Spleen (tissue), 13 donors: ENCODE measurements at places on chromosomes 13 and 19. TPM values are rescaled to one million over a fixed set of nuclear protein-coding genes. Genes with fewer than 3 reads are reported as not detected.

- H3K36me3 ChIP-seq: peaks cover 60% of the 10 kb centered on the region
- no peaks in the 10 kb centered on the region for H3K27me3 ChIP-seq
- H3K4me1 ChIP-seq: peaks cover 30% of the 10 kb centered on the region
- DNase-seq: no peak
Measured at GRCh38 chr19:55391702-55392615, 6.2 kb downstream of the RPL28 start.

DNA sequence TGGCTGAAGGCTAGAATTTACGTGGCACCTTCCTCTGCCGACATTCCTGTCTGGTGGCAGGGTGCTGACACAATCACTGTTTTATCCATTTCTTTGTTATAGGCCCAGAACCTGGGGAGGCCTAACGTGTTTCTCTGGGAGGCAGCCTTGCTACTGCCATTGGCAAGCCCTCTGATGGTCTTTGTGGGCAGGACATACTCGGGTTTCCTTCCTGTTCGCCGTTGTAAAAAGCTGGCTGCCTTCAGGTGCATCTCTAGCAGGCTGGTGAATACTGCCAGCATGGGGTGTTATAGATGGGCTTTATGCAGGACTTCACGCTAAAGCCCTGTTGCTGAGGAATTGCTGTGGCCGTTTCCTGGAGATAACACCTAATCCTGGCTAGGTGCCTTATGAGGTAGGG lies 28.1 kb downstream of the B3GLCT start:
- H3K36me3 ChIP-seq: no peaks in the 10 kb centered on the region
- no peak overlapping the region for H3K4me3 ChIP-seq
- no peak for DNase-seq

GRCh38 chr13:110361365-110361911 lies 54.4 kb downstream of the COL4A2 start:
- H3K4me3 ChIP-seq: no peak overlapping the region
- peaks cover 8% of the 10 kb centered on the region for H3K4me1 ChIP-seq
- no peaks in the 10 kb centered on the region for H3K27me3 ChIP-seq
- DNase-seq: no peak
- no peaks in the 10 kb centered on the region for H3K36me3 ChIP-seq
- peak overlapping the region; percentile 53 for H3K27ac ChIP-seq

DNA sequence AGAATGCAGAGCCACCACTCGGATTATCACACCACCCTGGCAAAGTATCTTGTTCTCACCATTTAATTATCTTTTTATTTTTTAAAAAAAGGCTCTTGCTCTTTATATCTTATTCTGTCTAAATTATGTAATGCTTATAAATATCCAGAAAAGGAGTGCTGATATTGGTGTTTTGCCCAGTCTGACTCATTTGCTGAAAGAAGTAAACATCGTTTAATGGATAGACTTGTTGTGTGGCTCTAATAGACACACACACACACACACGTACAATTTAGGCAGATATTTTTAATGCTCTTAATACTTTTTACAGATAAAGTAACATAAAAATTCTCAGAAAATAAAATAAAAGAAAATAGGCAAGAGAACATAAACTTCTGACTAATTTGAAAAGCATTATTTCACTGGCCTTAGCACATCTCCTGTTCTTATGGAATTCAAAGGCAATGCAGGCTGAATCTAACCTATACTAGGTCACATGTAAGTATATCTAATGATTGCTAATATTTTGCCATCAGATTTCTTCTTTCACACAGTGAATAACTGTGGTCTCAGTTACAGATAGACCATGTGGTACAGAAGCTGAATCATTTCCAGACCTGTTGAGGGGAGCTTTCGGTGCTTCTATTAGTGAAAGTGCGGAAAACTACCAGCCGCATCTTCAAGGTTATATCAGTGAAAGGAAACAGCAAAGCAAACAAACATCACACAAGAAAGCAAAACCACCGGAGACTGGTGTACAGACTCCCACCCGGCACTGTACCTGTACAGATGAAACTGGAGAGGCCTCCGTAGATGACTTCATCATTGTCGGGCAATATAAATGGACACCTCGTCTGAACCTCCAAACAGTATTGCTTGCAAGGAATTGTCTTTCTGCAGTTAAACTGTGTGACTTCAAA lies 642.1 kb upstream of the ARGLU1 start:
- no peak for DNase-seq
- no peaks in the 10 kb centered on the region for H3K36me3 ChIP-seq
- no peak overlapping the region for H3K4me3 ChIP-seq

Gene FUT6
- 0.13 TPM for polyA plus RNA-seq

Gene JAK3
- polyA plus RNA-seq: 30.6 TPM

GRCh38 chr19:34428549-34429285 lies 536 bp downstream of the UBA2 start:
- peak overlapping the region; percentile 94 for H3K27ac ChIP-seq
- peak overlapping the region; percentile 92 for H3K4me3 ChIP-seq
- no peaks in the 10 kb centered on the region for H3K27me3 ChIP-seq
- DNase-seq: no peak
